ENCODE measurements at places on chromosomes 7 and 10.

DNA sequence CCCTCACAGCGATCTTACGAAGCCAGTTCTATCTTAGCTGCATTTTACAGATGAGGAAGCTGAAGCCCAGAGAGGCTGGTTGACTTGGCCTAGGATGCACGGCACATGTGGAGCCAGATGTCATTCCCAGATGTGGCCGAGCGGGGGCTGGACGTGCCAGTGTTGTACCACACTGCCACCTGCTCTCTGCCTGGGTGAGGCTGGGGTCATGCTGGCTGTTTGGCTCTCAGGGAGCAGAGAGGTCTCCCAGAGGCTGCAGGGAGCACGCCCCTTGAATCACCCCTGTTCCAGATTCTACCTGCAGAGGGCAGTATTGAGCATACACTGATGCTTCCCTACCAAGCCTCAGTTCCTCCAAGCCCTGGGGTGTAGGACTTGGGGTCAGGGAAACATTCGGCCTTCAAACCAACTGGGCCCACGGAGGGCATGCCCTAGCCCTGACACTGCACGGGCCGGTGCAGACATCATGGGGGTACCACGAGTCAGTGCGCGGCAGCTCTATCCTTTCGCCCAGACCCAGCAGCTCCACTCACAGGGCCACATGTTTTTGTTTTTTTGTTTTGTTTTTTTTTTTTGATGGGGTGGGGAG lies 3.8 kb upstream of the GTF2IRD1 start:
- no peak for DNase-seq

DNA sequence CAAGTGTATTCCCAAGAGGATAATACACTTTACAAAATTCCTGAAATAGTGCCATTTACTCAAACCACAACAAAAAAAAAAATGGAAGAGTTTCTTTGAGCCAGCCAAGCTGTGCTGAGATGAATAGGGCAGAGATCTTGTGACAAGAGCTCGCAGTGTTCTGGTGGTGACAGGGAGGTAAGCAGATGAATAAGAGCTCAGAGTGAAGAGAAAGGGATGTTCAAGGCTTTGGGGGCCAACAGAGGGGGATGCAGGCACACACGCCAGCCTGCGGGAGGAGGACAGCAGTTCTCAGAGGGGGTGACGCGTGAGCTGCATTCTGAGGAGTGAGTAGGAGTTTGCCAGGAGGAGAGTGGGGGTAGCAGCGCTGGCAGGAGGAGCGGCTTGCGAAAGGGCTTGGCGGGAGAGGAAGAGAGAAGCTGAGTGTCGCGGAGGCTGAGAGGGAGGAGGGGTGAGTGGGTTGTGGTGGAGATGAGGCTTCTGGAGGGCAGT lies 194.4 kb upstream of the IMMP2L start:
- DNase-seq: no peak

DNA sequence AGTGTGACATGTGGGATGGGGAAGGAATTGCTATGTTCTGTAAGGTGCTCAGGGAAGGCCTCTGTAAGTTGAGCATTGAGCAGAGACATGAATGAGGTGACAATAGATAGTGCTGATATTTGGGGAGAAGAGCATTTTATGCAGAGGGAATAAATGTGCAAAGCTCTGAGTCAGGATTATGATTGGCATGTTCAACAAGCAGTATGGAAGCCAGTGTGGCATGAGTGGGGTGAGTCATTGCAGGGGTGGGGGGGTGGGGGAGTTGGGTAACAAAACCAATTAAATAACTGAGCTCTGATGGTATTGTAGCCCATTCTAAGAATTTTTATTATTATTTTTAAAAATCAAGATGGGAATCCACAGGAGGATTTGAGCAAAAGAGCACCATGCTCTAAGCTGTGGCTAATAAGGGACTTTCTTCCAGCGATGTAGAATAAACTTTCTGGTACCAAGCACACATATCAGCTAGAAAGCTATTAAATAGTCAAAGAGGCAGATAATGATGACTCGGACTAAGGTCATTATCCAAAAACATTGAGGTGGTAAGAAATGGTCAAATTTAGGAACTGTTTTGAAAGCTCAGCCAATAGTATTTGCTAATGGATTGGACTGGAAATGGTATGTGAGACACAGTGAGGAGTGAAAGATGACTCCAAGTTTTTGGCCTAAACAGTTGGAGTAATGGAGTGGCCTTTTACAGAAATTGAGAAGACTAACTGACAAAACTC lies 96.4 kb downstream of the PRKG1 start:
- no peak for DNase-seq

- DNase-seq: no peak
These were observed 687 bp downstream of the EPDR1 start for GRCh38 chr7:37920849-37921805.

- DNase-seq: no peak
These were observed 165.5 kb downstream of the MDFIC start for GRCh38 chr7:115087437-115087836.

All from cortex of kidney (tissue), 1 donor.